ENCODE measurements at places on chromosomes 12 and 14. TPM values are rescaled to one million over a fixed set of nuclear protein-coding genes. Genes with fewer than 3 reads are reported as not detected.
A peak's percentile ranks its signal among the peaks of the same experiment; 100 is the strongest.

- no peak for DNase-seq
Measured at GRCh38 chr14:24688030-24688658, 54.2 kb upstream of the GZMB start.

Gene OR4N2
- not detected for total RNA-seq

- DNase-seq: no peak
Measured at GRCh38 chr14:75927564-75928087, 54.2 kb downstream of the TGFB3 start.

Gene EPYC
- total RNA-seq: not detected

DNA sequence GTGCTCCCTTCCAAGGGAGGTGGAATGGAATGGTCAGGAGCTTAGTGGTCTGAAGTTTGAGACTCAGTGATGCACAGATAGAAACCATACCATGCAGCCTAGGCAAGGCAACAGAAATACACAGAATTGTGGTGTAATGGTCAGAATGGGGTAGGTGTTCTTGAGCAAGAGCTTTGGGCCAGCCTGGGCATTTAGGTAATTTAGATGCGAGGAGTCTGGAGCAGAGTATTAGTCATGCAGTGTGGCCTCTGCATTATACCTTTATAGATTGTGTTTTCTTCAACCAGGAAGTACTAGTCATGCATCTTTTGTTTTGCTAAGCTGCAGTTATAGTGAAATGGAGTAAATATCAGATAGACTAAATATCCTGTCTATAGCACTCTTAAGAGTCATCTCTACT, 118.3 kb downstream of the DAAM1 start:
- DNase-seq: no peak

Gene PMCH
- total RNA-seq: not detected

Gene TBX3
- not detected for total RNA-seq

DNA sequence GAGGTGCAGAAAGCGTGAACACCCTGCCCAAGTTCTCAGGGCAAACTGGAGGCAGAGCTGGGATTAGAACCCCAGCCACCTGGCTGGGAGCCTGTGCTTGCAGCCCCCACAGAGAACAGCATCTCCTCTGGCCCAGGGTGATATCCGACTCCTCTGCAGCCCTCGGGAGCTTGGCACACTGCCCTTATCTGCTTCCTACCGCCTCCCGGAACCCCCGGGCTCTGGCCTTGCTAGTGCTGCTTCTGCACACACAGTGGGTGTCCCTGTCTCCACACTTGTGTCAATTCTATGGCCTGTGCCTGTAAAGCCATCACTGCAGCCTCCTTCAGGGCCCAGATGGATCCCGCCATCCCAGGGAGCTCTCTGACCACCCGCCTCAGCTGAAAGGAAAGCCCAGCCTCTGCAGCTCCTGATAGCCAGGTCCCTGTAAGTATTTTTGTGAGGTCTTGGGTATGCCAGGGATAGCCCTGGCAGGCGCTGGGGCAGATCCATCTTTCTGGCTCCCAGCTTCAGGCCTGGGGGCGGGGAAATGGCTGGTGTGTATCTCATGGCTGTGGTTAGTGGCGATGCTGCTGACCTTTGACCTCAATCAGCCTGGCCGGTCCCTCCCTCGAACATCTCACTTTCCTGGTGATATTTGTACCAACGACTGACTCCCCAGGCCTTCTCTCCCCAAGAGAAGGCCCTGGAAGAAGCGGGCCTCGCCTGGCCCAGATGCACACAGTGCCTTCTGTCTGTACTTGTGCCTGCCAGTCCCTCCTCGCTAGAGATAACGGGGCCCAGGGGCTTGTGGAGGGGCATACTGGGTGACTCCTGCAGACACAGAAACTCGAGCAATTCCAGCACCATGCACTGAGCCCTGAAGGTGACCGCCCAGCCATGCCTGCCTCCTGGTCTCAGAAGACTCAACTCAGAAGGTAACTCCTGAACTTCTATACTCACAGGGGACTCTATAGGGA, 183.8 kb downstream of the CALM1 start:
- no peak for DNase-seq

DNA sequence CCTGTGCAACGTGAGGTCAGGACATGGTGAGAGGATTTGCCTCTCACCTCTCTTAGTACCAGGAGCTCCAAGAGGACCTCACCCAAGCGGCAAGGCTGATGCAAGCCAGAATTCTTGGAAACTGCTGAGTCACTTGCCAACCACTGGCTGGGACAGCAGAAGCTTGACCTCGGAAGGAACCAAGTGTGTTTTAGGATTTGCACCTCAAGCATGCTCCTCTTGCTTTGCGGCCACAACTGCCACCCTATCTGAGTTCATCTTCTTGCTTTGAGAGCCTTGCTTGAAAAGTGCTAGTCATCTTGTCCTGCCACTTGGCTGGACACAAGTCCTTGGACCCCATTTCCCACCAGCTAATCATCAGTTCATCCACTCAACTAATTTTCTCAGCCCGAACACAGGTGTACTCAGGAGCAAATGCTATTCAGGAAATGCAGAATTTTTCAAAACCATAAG, 195.8 kb downstream of the SLC25A21 start:
- no peak for DNase-seq

Gene BHLHE41
- not detected for total RNA-seq

DNA sequence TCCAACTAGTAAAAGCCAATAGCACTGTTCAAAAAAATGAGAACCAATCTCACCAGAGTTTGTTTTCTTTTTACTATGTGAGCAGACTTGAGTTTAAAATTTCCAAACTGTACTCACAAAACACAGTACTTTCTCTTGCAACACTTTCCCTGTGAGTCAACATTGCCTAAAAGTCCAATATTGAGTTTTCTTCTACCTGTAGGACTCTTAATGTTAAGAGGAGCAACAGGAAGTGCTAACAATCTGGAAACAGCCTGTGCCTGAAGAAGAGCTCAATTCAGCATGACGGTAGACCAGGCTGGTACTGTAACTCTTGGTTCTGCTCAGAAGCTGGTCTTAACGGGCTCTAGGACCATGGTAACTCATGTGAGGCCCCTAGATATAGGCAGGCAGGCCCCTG, 144.3 kb downstream of the MED13L start:
- DNase-seq: no peak

DNA sequence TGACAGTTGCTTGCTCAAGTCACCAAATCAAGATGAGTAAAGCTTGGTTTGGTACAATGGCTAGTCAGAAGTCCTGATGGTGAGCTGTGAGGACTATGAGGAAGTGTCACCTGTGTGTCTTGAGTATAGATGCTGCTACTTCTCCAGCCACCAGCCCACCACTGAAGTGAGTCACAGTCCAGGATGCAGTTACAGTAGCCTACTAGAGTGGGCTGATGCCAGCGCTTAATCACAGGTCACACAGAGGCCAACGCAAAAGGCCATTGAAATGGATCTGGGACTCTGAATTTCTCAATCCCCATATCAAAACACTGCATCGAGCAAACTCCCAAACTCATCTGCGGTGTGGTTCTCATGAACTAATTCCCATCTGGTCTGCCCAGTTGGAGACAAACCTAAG, 223.1 kb downstream of the ANO6 start:
- peak; percentile 38 for DNase-seq

DNA sequence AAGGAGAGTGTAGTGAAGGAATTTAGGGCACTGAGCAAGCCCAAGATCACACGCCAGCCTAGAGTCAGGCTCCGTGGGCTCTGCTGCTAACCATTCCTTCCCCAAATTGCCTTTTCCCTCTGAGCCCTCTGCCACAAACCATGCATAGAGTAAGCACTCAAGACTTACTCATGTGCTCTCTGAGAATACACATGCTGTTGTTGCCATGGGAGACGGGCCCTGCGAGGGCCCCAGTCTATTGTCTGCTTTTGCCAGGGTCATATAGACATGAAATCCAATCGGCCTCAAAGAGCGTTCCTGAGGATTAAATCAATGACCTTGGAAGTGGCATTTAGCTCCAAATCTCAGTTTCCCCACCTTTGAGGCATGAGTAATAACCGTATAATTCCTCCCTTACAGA, 48.7 kb upstream of the WSCD2 start:
- no peak for DNase-seq

- no peak for DNase-seq
Measured at GRCh38 chr12:52347551-52348510, 19.4 kb downstream of the KRT85 start.

DNA sequence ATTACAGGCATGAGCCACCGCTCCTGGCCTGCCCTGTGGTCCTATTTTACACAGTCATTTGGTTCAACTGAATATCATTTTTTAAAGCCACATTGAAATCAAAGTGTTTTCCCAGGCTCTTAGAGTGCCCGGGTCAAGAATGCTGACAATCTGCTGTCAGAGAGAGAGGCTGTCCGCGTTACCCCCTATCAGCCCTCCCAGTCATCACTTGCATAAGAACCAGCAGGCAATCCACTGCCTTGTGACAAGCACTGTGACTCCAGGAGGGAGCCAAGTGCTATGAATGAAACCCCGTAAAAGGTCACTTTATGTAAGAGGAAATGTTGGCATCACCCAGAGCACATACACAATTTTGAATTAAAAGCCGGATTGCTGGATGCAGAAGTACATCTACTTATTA, 13.5 kb downstream of the PHLDA1 start:
- DNase-seq: no peak

DNA sequence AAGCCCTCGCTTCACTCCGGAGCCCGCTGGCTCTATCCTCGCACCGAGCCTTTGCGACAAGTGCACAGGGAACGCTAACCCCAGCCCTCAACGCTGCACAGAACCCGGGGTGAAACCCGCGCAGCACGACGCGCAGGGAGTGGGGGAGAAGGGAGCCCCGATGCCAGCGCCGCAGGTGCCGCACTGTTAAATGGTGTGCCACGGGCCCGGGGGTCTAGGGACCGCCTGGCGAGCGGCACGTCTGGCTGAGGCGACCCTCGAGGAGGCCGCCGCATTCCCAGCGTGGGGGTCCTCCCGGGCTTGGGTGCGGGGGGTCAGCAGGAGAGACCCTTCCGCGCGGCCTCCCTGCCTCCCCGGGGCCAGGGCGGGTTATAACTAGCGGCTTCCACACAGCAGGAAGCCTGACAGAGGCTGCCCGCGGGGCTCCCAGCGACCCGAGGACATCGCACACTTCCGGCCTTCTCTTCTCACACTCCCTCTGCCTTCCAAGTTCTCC, 23.8 kb upstream of the LRTM2 start:
- DNase-seq: peak; percentile 65

DNA sequence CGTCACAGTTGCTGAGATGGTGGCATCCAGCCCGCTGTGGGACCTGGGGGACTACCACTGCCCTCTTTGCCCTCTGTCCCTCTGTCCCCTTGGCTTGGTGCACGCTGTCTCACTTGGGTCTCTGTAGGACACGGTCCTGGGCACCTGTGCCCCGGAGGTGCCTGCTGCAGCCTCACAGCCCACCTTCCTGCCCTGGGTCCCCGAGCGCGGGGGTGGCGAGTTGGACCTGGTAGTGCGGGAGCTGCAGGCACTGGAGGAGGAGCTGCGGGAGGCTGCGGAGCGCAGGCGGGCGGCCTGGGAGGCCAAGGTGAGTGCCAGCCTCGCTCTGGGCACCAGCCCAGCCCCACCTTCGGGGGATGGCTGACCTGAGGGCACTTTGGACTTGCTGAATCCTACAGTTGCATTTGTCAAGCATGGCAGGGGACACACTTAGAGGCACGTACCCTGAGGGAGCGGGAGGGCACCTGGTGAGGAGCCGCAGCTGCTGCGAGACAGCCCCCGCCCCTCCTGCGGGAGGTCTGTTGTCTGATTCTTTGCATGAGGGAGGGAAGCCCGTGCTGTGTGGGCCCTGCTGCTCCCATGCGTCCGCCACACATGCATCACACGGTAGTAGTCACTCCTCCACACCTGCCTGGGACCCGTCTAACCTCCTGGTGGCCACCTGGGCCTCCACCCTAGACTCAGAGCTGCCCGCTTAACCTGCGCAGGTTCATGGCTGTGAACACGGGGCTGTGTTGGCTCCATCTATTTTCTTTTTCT, 6.8 kb downstream of the TEDC1 start:
- no peak for DNase-seq

GRCh38 chr12:57517187-57517586, 3.1 kb downstream of the DDIT3 start:
- no peak for DNase-seq

GRCh38 chr14:99459481-99460100, 21.1 kb downstream of the SETD3 start:
- DNase-seq: no peak

Gene DEPDC4
- total RNA-seq: 1.6 TPM

DNA sequence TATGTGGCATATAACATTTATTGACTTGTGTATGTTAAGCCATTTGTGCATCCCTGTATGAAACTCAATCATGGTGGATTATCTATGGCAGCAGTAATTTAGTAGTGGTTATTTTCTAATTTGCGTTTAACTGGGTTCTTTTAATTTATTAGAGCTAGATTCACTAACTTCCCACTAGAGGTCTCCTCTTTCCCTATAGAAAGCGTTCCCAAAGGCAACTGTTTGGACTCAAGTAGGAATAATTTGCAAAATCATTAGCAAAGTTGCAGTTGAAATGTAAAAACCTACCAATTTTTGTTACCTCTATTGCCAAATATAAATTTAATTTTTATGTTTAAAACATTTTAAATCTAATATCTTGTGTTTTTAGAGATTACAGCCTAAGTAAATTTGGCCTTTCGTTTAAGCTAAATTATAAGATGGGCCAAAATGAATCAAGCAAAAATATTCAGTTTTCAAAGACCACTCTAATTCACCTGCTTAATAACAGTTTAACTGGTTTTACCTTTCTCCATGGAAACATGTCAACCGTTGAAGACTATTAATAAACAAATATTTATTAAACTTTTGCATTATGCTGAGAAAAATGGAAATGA, 6.0 kb downstream of the DMAC2L start:
- DNase-seq: no peak
